ENCODE measurements at places on chromosomes 3 and 15. TPM values are rescaled to one million over a fixed set of nuclear protein-coding genes. Genes with fewer than 3 reads are reported as not detected.

DNA sequence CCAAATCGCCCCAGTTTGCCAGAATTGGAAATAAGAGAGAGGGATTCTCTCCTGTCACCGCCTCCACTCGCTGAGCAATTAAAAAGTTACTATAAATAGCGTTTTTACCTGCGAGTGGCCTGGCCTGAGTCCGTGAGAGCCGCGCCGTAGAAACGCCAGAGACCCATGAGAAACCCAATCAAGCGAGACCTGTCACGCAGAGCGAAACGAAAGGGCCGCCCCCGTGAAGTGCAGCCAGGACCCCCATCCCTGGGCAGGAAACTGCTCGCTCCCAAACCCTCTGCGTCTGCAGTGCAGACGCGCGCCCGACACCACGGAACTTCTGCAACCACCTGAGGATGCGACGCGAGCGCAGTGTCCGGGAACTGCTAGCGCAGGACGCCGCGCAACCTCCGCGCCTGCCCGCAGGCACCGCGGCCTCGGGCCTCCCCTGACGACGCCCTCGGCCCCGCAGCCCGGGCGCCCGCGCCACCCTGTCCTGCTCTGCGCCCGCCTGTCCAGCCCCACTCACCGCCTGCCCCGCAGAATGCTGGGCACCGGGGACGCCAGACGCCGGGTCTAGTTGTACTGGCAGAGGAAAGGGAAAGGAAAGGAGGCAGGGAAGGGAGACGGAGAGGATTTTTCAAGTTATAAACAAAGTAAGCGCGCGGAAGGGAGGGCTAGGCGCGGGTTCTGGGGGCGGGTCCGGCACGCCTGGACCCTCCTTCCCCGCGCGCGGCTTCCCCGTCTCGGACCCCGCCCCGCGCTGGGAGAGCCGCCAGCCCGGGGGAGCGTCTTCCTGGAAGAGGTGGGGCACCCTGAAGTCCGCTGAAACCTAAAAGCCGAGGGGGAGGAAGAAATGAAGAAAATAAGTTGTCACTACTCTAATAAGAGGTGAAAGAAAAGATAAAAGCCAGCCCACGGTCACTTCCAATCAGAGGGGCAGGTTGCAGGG lies at the start of gene PLSCR4:
Gene PLSCR4, minus strand, starts transcription at position 657 of the 934 bp plus-strand sequence. CDS start 29,034 bp downstream, outside the sequence.
- DNase-seq: peak; percentile 88

- DNase-seq: no peak
Observed at GRCh38 chr15:78537266-78537905, 2.9 kb upstream of the PSMA4 start.

GRCh38 chr3:159301961-159302360 lies 500.1 kb downstream of the MFSD1 start:
- no peak for DNase-seq

DNA sequence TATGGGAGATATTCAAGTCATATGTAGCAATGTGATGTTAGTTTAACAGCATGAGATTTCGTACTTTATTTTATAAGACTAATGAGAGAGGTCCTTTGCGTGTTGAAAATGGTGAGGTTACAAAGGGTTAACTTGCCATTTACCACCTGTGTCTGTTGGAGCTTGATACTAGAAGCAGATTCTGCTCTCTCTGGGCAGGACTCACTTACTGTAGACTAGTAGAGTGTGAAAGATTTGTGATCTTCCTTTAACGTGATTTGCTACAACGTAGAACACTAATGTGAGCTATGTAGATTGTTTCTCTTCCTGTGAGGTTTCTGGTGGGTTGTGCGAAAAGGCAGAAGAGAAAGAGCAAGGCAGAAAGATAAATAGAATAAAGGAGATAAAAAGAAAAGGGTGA lies 1.1 kb downstream of the TP63 start:
- no peak for DNase-seq

DNA sequence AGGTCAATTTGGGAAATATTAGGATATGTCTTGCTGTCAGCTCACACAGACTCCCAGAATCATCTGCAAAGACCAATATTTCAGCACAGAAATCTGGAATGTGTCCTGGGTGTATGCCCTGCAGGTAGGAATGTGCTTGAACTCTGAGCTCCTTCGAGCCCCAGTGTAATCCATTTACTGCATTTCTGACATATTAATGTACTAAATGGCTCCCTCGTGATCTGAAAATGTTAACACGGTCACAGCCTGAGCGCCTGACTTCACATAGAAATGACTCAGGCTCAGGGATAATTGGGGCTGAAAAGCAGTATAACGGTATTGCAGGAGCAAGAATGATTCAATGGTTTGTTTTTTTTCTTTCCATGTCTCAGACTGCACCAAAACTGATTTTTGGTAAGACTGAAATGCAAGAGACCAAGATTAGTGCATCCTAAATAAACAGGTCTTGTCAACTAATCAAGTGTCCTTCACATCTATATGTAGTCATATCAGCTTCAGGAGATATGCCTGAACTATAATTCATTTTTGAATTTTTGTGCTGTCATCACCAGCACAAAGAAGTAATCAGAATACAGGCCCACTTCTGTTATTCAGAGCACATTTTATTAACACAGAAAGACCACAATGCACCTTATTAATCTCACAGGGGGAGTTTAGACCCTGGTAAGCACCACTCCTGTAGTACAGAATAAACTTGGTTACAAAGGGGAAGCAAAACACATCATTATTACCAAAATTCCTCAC lies 49.8 kb downstream of the DCLK3 start:
- no peak for DNase-seq

GRCh38 chr3:126620738-126621137 lies 34.2 kb downstream of the TXNRD3 start:
- DNase-seq: no peak

The MINAR1 gene
- polyA plus RNA-seq: 0.68 TPM

The LTK gene
- polyA plus RNA-seq: 3.1 TPM

DNA sequence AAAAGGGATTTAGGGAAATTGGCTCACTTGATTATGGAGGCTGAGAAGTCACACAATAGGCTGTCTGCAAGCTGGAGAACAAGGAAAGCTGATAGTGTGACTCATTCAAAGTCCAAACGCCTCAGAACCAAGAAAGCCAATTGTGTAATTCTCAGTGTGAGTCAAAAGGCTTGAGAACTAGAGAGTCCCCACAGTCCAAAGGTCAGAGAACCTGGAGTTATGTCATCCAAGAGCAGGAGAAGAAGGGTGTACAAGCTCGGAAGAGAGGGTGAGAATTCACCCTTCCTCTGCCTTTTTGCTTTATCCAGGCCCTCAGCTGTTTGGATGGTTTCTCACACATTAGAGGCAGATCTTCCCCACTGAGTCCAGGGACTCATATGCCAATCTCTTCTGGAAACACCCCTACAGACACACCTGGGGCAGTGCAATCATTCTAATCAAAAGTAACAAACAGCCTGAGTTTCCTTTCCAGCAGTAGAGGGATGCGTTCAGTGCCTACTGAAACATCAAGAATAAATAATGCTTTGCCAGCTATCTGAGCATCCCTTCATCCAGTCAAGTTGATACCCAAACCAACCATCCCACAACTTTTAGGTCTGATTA lies 271.5 kb downstream of the SATB1 start:
- DNase-seq: no peak

- no peak for DNase-seq
Observed at GRCh38 chr3:117097351-117097750, 387.8 kb downstream of the TUSC7 start.

All from right lung (tissue), 10 donors.